ENCODE measurements at places on chromosomes 12 and 14.

GRCh38 chr14:74621556-74621955 lies 9.5 kb upstream of the LTBP2 start:
- DNase-seq = no peak

- DNase-seq = no peak
These were observed 21.2 kb downstream of the CLECL1 start for GRCh38 chr12:9711664-9712063.

DNA sequence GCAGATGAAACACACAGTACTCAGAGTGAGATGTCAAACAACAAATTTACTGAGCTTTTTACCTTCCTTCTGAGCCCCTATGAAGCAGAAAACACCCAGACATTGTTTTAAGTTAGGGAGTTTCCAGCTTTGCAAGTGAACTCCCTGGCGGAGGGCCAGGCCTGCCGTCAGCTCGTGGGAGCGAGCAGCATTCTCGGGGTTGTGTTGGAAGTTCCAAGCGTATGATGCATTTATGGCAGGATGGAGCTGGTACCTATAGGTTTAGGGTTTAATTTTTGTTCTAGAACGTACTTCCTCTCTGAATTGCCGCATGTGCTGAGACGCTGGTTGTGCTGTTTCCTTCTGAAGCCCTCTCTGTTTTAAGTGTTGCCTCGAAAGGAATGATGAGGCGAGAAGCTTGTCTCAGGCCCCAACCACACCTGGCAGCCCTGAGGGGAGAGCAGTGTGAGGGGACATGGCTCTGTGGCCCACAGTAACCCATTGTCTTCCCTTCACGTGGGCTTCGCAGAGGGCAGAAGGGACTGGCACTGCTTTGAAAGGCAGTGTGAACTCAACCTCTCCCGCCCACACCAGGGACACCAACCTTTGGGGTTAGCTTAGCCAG lies 76.6 kb downstream of the SSPN start:
- no peak for DNase-seq

GRCh38 chr12:95462551-95462950 lies 11.4 kb upstream of the METAP2 start:
- no peak for DNase-seq

- DNase-seq = no peak
These were observed 325.5 kb downstream of the TMEM121 start for GRCh38 chr14:105851716-105852377.

DNA sequence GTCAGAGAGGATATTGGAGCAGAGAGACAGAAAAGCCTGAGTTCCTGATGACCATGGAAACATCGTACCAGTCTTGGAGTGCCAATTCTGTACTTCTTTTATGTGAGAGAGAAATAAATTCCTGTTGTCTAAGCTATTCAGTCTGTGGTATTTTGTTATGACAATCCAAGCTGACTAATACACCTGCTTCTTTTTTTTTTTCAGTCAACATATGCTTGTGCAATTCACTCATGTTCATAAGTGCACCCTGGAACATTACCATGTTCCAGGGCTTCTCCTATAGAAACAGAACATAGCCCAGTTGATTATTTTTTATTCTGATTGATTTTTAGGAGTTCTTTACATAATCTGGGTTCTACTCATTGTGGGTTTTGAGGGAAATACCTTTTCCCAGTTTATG lies 1.7 kb upstream of the CHPT1 start:
- DNase-seq = no peak

- DNase-seq = no peak
These were observed 186.5 kb downstream of the KCNA5 start for GRCh38 chr12:5230156-5230555.

DNA sequence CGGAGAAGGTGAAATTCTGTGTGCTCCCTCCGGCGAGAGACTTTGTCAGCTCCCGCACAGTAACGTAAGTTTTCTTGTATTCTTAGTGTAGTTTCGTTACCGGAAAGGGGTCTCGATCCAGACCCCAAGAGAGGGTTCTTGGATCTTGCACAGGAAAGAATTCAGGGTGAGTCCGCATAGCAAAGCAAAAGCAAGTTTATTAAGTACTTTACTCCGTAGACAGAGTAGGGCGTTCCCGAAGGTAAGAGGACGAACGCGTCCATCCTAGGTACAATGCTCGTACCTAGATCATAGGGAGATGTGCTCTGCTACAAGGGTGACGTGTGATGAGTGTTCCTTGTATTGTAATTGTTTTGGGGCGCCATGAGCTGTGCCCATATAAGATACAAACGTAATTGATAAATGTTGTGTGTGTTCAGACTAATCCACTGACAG lies 293 bp downstream of the IFI27L1 start:
- DNase-seq = no peak

DNA sequence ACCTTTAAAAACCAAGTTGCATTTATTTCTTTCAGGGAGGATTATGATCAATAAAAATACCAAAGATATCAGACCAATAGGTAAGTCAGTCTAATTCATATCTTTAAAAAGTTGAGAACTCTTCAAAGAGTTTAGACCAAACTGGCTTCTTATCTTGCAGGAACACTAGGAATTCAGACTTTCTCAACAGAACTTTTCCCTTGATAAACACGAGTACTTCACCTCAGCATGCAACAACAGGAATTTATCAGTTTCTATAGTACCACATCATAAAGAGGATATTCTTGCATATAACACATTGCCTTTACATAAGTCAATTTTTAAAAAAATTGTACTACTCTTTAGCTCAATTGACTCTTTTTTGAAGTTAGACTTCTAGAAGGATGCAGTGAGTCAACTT lies 68.2 kb downstream of the DNAI7 start:
- DNase-seq = no peak

DNA sequence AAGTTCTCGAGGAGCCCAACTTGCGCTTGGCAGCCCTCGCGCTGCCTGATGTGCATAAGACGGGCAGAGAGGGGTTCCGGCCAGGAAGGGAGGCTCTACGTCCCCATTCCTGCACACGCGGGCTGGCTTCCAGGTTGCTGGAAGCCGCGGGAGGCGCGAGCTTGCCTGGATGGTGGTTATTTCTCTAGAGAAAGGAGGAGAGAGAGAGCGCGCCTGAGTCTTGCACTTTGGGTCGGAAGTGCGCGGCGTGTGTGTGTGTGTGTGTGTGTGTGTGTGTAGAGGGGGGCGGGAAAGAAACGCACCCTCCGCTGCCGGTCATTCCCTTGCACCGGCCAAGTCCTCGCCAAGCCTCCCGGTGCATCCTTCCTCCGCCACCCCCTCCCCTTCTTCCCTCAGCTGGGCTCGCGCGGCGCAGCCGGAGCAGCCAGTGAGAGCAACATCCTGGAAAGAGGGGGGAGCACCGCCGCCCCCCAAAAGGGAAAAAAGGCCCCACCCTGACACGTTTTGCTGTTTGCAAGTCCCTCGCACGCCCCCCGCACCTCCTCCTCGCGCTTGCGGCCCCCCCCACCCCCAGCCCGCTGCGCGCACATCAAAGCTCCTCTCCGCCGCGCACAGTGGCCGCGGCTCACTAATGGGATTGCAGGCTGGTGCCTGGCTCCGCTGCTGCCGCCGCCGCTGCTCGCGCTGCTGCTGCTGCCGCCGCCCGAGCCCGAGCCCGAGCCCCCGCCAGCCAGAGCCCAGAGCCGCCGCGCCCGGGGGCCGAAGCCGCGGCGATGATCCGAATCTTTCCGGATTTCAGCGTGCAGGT lies 4.4 kb upstream of the NPAS3 start:
- DNase-seq = no peak

- no peak for DNase-seq
These were observed at the start of gene SLCO1C1 for GRCh38 chr12:20695232-20695631. SLCO1C1 (plus strand) TSS chr12:20695332; CDS start chr12:20699577, 4,245 bp downstream.

DNA sequence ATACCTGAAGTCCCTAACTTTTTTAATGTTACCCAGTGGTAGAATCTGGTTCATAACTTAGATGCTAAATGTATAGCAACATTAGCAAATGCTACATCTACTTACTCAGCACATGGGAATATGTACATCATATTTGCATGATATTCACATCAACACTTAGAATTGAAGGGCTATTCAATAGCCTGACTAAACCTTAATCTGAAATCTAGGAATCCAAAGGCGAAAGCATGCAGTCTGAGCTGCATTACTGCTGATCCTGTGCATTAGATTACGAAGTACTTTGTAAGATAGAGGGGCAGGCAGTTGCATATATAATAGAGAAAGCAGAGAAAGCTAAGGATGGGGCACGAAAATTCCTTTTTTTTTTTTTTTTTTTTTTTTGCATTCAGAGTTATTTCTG lies 40.4 kb downstream of the SLC38A4 start:
- DNase-seq = no peak

GRCh38 chr12:53976823-53977595 lies 2.3 kb upstream of the HOTAIR start:
- no peak for DNase-seq

DNA sequence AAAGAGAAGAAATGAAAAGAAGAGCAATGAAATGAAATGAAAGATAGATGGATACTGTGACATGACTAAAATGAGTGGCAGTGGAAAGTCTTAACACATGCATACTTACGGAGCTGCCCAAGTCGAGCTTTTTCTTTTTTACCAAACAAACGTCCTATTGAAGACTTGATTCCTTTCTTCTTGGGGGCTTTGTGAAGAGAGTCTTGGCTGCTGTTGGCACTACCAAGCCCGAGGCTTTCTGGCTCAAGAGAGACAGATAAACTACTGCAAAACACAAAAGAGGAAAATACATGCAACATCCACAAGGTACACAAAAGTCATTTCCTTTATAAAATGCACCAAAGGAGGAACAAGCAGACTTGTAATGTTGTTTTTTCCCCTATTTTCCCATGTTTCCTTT lies 261.2 kb downstream of the ACSS3 start:
- no peak for DNase-seq

DNA sequence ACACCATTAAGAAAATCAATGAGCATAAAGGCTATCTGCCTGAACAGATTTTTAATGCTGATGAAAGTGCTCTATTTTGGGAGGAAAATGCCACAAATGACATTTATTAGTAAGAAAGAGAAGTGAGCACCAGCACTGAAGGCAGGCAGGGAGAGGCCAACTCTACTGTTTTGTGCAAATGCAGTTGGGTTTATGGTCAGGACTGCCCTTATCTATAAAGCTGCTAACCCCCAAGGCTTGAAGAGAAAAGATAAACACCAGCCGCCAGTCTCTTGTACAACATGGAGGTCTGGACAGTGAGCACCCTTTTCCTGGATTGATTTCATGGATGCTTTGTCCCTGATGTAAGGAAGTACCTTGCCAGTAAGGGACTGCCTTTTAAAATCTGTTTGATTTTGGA lies 246.8 kb upstream of the SFSWAP start:
- DNase-seq = no peak

- DNase-seq = no peak
These were observed 22.1 kb upstream of the SYCP3 start for GRCh38 chr12:101761350-101761749.

DNA sequence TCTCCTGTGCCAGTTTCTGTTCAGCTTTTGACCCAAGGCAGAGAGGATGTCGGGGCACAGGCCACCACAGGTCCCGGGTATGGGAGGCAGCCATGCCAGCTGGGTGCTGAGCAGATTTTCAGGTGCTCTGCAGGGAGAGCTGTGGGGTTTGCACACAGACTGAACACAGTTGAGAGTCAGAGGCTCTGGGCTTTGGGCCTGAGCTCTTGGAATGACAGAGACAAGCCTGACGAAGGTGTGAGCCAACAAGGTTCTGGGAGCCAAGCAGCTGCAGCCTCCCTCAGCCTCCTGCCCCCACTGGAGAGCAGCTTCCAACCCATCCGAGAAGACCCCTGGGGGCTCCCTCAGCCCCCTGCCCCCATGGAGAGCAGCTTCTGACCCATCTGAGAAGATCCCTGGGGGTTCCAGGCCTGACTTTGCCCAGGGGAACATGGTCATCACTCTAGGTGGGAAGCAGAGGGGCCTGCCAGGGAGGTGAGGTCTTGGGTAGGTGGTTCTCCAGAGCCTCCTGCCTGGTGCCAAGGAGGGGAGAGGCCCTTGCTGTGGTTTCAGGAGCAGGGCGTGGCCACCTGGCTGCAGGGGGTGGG lies 13.8 kb downstream of the FBRSL1 start:
- DNase-seq = no peak

DNA sequence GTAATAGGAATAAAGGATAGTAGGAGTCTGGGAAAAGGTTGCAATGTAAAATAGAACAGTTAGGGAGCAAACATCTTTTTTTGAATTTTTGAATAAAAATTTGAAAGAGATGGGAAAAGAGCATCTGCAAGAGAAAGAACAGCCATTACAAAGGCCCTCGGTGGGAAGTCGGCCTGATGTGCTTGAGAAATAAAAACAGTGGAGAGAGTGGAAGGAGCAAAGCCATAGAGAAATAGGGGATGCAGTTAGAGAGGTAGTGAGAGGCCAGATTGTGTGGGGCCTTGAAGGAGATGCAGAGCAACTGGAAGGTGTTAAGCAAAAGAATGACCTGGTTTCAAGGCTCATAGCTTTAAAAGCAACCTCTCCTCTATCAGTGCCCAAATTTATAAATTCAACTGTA lies 409.8 kb downstream of the RERGL start:
- DNase-seq = no peak

DNA sequence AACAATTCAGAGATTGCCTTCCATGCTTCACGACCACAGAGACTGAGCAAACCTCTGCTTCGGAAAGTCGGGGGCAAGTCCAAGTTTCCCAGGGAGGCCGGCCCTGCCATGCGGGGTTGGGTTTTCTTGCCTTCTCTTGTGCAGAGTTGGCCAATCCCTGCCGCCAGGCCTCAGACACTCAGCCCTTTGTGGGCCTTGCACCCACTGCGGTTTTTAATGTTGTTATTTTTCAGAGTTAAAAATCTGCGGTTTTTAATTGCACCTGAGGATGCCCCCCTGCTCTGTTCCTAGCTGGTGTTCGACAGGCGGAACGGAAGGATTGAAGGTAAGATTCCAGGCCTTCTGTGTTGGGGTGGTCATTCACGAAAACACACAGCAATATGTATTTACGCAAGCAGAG lies 108.7 kb downstream of the CALM1 start:
- no peak for DNase-seq

- DNase-seq = no peak
These were observed 94.5 kb downstream of the TMX1 start for GRCh38 chr14:51334566-51334965.

- no peak for DNase-seq
These were observed 781 bp downstream of the ADGRD1 start for GRCh38 chr12:130954544-130954831.

DNA sequence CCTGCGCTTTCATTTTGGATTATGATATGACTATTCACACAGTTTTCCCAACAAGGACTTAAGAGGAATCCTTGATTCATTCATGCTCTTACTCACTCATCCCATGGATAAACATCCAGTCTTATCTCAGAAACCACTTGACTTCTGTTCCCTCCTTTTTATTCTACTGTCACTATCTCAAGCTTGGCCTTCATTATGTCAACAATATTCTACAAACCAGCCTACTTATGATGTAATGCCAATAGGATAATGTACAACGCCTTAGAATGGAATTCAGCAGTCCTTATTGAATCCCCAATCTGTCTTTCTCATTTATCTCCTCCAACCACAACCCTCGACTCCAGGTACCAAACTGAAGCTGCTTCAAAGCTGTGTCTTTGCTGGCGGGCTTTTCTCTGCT lies 448.5 kb downstream of the PDZRN4 start:
- no peak for DNase-seq

- DNase-seq = no peak
These were observed 92.5 kb downstream of the DUSP6 start for GRCh38 chr12:89259821-89260220.

DNA sequence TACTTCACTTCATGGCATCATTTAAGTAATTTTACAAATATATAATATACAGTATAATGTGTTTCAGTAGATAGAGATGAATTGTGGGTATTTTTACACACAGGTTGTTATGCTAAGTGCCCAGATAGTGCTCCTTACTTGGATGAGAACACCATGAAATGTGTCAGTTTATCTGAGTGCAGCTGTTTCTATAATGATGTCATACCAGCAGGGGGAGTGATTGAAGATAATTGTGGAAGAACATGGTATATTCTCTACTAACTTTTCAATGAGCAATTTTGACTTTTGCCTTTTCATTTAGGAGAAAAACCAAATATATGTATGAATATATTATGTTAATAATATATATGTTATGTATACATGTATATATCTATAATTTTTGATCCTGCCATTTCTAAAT lies 221.6 kb downstream of the LRRK2 start:
- DNase-seq = no peak

Data from stimulated activated CD4-positive, alpha-beta T cell treated with anti-CD3 and anti-CD28 coated beads, Interleukin-12 subunit alpha, Interleukin-12 subunit beta, amount 100 ng/mL, for 24 hours (primary cell).